ENCODE measurements at places on chromosomes 1 and 21. TPM values are rescaled to one million over a fixed set of nuclear protein-coding genes. Genes with fewer than 3 reads are reported as not detected.

DNA sequence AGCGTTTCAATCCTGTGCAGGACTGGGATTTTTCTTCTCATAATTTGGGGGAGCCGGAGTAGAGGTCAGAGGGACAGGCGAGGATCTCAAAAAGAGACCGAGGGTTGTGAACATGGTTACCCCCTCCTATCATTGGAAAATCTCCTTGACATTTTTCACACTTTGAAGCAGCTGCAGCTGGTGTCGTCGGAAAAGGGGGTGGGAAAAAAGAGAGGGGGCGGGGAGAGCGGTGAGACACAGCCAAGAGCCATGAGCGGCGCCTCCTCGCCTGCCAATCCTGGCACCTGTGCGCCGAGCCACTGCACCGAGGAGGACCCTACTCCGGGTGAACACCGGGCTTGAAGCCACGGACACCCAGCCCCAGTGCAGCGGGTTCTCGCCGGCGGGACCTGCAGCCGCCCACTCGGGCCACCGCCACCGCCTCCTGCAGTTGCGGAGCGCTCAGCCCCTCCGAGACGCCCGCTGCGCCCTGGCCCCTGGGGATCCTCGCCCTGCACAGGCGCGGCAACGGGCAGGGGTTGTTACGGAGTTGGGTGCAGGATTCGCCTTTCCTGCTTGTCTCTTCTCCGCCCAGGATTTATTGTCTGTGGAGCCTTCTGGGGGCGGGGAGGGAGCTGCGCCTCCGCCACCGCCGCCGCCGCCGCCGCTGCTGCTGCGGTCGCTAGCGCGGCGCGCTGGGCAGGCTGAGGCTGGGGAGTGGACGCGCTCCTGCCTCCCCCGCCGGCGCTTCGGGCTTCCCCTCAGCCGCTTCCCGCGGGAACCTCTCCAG, at the start of gene LRRC7:
LRRC7 (plus strand) TSS at position 271 of the 769 bp plus-strand sequence. CDS start 718 bp downstream, outside the sequence.
- peak; percentile 30 for DNase-seq

- no peak for DNase-seq
Observed at GRCh38 chr1:196951711-196952394, 8.3 kb downstream of the CFHR2 start.

Gene RGL1
- 5.1 TPM for total RNA-seq

- DNase-seq = no peak
Observed at GRCh38 chr1:116855773-116856201, 53.9 kb upstream of the PTGFRN start.

Gene RNF186
- total RNA-seq = not detected

Gene CLDN19
- total RNA-seq = not detected

DNA sequence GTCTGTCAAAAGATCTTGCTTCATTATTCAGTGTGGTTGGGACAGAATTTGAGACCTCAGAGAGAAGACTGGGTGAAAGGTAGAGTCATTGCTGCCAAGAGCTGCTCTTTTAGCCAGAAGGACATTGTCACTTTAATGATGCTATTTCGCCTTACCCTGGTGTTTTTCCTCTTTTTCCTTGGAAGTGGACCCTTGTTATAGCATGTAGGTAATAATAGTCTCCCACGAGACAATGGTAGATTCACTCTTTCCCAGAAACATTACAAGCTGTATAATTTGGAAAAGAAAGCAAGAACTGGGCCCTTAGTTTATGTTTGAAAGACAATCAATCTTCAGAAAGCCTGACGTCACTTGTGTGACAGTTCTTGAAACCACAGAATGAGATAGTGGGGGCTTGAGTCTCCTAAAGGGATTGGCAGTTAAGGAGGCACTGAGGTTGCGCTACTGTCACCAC, 3.8 kb downstream of the SERTAD4 start:
- DNase-seq = no peak

DNA sequence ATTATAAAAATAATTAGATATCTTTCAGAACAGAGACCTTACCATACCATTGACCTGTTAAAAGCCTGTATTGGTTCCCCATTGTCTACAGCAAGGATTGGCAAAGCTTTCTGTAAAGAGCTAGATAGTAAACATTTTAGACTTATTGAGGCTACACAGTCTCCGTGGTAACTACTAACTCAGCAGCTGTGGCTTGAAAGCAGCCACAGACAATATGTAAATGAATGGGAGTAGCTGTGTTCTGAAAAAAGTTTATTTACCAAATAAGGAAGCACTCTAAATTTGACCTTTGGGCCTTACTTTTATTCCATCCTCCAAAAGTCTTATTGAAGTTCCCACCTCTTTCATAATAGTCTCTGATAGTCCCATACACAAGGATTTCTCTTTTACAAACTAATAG, 39.7 kb downstream of the NUP210L start:
- DNase-seq = no peak

GRCh38 chr1:88191917-88192316, 492.2 kb upstream of the PKN2 start:
- DNase-seq = no peak
